Anterior cingulate cortex (tissue), 58 donors: ENCODE measurements at places on chromosomes 11 and 22.

DNA sequence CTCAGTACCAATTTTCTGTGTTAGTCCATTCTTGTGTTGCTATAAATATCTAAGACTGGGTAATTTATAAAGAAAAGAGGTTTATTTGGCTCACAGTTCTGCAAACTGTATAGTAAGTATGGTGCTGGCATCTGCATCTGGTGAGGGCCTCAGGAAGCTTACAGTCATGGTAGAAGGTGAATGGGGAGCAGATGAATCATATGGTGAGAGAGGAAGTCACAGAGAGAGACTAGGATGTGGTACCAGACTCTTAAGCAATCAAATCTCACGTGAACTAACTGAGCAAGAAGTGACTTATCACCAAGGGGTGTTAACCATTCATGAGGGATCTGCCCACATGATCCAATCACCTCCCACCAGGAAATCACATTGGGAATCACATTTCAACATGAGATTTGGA lies 60.8 kb upstream of the ZBED5 start:
- DNase-seq = no peak

GRCh38 chr22:39142088-39142680 lies 10.3 kb downstream of the CBX7 start:
- DNase-seq = no peak

GRCh38 chr11:3194016-3194816 lies 24.4 kb downstream of the MRGPRG start:
- DNase-seq = no peak

DNA sequence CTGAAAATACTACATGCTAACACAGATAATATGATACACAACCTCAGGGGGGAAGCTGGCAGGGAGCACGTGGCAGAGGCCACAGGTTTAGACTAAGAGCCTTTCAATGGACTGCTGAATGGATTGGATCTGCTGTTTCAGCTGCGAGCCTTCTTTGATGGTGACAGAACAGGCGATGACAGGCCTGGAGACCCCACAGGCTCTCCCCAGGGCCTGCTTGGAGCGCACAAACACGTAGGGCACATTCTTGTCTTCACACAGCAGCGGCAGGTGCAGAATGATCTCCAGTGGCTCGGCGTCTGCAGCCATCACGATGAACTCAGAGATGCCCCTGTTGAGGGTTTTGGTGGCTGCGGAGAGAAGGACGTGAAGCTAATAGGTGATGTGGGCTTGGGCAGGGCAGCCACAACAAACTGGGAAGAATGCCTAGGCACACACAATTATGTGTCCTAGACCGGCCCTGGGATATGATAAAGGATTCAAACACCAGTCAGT lies 13.8 kb downstream of the SNU13 start:
- no peak for DNase-seq

DNA sequence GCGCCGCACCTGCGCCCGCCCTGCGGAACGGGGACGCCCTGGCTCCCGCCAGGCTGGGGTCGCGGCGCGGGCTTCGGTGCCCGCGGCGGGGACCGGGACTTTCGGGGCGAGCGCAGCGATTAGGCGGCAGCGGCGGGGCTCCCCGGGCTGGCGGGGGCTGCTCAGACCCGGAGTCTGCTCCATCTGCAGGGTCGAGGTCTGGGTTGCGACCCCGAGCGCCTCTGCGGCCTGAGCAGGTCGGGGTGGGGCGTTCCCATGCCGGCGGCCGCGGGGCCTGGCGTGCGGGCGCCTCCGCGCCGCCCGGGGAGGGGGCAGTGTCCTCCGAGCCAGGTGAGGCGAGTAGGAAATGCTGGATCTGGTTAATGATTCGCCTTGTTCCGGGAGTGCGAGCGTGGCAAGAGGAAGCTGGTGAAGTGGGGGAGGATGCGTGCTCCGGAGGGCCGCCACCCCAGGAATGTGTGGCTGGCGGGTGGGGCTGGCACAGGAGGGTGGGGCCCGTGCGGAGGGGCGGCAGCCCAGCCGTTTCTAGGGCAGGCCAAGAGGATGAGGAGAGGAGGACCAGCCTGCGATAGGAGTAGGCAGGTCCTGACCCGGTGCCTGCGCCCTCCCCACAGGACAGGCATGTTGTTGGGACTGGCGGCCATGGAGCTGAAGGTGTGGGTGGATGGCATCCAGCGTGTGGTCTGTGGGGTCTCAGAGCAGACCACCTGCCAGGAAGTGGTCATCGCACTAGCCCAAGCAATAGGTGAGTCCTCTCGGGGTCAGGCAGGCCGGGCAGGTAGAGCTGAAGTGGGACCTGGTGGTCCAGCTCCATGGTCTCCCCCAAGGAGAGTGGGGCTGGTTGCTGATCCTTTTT lies 606 bp downstream of the RASSF7 start:
- DNase-seq = no peak

- DNase-seq = no peak
Measured at GRCh38 chr11:8907116-8907515, 3.9 kb upstream of the AKIP1 start.

DNA sequence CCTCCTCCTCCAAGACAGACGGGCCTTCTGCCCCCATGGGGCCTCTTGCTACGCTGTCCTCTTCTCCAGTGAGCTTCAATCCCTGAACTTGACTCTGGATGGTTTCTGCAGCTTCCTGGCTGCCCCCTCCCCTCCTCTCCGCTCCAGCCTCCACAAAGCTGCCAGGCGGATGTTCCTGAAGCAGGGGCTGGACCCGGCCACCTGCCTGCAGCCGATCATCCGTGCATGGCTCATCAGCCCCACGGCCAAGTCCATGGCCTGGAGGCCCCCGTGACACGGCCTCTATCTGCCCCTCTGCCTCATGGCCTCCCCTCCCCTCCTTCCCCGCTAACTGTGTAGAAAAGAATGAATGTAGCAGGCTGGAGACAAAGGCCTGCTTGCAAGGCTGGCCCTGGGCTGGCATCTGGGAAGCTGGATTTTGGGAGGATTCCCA lies 6.8 kb upstream of the SUN2 start:
- no peak for DNase-seq

DNA sequence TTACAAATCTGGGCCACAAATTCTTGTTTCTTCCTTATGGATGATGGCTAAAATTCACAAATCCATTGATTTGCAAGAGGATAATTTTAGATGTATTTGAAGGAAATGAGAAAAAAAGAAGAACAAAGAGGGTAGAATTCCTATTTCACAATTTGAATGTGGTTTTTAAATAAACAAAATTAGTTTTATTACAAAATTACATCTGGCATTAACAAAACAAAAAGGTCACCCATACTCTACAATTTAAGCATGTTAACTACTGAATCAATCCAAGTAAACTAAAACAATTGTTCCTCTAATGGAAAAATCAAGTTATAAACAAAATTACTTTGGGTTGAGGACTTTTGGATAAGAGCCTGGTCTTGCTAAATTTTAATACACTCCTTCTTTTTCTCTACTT lies 242.0 kb downstream of the METTL15 start:
- no peak for DNase-seq

DNA sequence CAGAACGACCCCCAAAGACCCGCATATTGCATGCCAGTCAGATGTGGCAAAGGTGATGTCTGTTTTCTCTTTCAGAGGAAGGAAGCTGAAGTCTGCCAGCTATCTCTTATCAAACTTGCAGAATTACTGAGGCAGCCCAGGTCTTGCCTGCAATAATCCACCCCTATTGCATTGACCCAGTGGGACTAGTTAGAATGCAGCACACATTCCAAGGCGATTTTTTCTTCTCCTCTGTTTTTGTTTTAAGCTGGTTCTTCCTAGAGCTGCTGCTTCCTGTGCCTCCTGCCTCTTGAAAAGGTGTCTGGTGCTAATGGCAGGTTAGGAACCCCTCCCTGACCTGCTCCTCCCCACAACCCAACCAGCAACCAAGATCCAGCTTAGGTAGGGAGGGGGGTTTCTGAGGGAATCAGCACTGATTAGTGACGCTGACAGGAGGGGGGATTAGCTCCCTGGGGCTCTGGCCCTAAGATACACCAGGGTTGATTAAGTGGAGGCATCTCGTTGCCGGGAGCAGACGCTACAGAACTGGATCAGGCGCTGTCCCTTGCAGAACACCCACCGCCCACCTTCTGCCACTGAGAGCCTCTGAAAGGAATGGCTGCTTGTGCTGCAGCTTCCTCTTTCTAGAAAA lies 2.8 kb downstream of the NTM start:
- no peak for DNase-seq

GRCh38 chr11:12914400-12914912 lies 94.7 kb upstream of the RASSF10 start:
- peak; percentile 80 for DNase-seq

GRCh38 chr11:111512296-111513239 lies at the start of gene BTG4:
Gene BTG4 (minus strand): TSS chr11:111512386. CDS start chr11:111498776, 13,610 bp downstream.
- no peak for DNase-seq

- DNase-seq = no peak
Measured at GRCh38 chr11:126396965-126397364, 41.5 kb downstream of the ST3GAL4 start.

DNA sequence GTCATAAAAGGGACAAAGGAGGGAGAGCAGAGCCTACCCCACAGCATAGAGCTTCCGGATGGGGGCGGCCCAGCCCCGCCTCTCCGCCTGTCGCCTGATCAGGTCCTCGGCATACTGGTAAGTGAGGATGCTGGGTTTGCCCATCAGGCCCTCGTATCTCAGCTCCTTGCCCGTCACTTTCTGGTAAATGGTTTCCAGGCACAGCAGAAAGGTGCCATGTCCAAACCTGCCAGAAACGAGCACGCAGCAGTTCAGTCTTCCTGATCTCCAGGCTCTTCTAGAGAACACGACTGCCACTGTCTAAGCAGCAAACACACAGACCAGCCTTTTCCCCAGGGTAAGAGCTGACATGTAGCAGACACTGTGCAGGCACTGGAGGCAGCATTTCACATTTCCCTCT lies 17.4 kb upstream of the TMEM121B start:
- DNase-seq = no peak
